ENCODE measurements at places on chromosomes 7 and 10. TPM values are rescaled to one million over a fixed set of nuclear protein-coding genes. Genes with fewer than 3 reads are reported as not detected.

NUTM2B gene
- 0.61 TPM for polyA plus RNA-seq

OR6V1 gene
- polyA plus RNA-seq: not detected

TMEM213 gene
- not detected for polyA plus RNA-seq

BTBD16 gene
- polyA plus RNA-seq: not detected

SPDYE11 gene
- not detected for polyA plus RNA-seq
